ENCODE measurements at places on chromosomes 3 and 15.

DNA sequence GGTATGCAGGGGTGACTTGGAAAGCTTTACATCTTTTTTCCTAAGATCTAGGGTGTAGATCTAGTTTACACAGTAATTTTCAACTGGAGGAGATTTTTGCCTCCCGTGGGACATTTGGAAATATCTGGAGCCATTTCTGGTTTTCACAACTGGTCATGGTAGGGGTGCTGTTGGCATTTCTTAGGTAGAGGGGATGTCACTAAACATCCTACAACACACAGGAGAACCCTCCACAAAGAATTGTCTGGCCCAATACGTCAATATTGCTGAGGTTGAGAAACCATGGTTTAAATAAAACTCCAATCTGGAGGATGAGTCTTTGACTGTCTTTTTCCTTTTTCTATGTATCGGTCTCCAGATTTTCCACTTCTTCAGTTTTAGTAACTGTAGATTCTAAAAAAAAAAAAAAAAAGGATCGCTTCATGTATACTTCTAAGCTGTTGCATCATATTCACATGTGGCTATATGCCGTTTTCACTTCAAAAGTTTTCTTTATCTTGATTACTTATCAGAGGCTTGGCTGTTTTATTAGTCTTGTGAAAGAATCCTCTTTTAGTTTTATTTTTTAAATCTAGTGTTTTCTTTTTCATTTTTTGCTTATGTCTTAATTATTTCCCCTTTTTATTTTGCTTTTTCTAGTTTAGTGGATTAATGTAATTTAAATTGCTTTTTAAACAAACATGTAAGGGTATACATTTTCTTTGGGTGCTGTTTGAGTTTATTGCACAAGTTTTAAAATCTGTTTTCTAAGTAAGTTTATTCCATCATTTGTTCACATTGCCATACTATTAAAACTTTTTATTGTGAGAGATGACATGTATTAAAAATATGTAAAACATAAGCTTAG, 21.2 kb downstream of the UBE2Q2 start:
- DNase-seq = no peak

- DNase-seq = no peak
Measured at GRCh38 chr3:153513236-153513635, 351.2 kb downstream of the RAP2B start.

- no peak for DNase-seq
Measured at GRCh38 chr15:48242535-48242934, 36.4 kb downstream of the SLC12A1 start.

- DNase-seq = peak; percentile 24
Measured at GRCh38 chr3:149494022-149494758, 19.7 kb downstream of the TM4SF4 start.

GRCh38 chr15:74259292-74259648, 23.1 kb downstream of the CCDC33 start:
- DNase-seq = no peak

GRCh38 chr3:157318639-157319288, 117.9 kb upstream of the PTX3 start:
- DNase-seq = no peak

- DNase-seq = peak; percentile 65
Measured at GRCh38 chr15:101277038-101277822, at the start of gene SELENOS. TSS of gene SELENOS (minus strand) at chr15:101277485. CDS start at chr15:101277417, 68 bp downstream.

DNA sequence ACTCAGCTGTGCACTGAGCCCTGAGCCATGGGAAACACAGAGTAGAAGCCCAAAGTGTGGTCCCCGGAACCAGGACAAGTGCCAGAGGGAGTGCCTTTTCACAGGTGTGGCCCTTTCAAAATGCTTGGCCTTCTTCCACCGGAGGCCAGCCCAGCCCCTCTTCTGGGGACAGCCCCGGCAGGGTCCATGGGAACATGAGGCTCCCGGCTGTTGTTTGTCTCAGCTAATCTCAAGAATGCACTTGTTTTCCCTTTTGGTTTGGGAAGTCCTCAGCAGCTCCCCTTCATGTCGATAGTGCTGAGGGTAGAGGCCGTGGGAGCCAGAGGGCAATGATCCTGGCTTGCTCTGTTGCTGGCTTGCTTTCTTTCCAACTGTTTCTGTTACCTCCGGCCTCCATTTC, 91.1 kb upstream of the MRPS22 start:
- no peak for DNase-seq

GRCh38 chr3:23019596-23020300, 183.4 kb upstream of the UBE2E2 start:
- no peak for DNase-seq

- no peak for DNase-seq
Measured at GRCh38 chr3:8871306-8871705, 92.0 kb downstream of the RAD18 start.

DNA sequence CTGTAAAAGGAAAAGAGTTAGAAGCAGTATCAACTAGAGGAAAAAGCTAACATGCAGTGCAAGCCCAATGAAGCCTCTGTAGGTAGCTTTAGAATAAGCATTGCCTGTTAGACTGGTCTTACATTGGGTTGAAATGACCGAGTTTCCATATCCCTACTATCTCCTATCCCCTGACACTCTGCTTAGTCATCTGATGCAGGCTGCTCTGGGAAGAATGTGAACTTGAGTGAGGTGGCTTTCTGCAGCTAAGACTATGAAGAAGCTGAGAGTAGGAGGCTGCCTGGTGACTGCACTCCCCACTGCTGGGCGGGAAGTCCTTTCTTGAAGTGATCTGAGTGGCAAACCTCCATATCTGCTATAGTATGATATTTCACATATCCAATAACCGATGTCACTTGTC, 64.7 kb downstream of the OXSM start:
- DNase-seq = no peak

DNA sequence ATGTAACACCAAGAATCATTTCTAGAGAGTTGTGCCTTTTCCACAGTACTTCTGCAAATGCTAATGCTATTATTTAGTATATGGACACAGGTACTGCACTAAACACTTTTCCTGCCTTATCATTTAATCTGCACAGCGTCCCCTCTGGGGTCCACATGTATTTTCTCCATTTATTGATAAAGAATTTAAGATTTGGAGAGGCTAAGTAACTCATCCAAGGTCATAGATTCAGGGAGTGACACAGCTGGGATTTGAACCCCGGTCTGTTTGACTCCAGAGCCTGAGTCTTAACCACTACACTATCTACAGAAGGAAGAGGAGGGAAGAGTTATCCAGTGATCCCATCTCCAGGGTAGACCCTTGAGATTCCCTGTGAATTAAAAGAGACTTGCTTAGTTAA, 24.9 kb upstream of the TPRG1 start:
- DNase-seq = no peak

DNA sequence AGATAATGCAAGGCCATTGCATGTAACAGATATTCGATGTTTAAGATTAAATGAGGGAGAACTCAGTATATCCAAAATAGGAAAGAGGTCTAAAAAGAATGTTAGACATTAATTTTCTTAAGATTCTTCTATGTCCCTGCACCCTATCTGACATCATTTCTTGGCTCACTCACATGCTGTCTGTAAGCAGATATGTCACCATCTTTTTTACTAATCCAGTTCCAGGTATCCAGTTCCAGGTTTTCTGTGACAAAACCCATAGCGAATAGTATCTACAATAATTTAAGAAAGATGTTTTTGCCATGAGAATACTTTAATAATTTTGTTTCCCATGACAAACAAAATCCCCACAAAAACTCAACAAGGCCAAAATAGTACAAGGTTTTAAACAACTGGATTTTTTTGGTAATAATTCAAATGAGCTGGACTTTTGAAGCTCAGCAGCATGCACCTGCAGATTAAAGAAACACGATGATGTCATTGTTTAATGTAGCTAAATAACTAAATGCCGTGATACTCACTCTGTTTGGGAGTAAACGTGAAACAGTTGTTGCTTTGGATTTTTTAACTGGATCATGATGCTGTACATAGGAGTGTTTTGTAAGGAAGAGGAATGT, 867.6 kb downstream of the EPHA3 start:
- no peak for DNase-seq

DNA sequence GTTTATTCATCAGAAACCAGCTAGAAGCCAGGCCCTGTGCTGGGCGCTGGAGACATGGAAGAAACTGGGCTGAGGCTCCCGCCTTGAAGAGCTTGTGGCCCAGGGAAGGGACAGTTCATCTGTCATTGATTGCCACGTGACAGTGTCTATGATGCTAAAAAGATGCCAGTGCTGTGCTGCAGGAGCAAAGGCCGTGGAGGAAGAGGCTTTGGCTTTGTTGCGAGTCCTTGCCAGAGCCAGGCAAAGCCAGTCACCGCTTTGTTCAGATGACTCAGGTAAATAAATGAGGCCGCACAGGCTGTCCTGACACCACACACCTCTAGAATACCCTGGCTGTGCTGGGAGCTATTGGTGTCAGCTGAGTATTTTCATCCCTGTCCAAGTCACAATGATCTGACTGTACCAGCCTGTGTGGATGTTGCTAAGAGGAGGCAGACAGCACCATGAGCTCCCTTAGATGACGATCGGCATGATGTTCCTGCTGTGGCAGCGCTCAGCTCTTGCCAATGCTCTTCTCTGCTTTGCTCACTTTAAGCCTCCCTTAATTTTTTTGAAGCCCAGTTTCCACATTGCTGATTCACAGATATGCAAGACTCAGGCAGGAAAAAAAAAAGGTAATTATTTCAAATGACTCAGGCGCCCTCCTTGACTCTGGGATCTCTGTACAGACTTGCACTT, 77.5 kb downstream of the CCNL1 start:
- DNase-seq = no peak

GRCh38 chr3:174792864-174793263, 66.3 kb upstream of the NAALADL2 start:
- no peak for DNase-seq

DNA sequence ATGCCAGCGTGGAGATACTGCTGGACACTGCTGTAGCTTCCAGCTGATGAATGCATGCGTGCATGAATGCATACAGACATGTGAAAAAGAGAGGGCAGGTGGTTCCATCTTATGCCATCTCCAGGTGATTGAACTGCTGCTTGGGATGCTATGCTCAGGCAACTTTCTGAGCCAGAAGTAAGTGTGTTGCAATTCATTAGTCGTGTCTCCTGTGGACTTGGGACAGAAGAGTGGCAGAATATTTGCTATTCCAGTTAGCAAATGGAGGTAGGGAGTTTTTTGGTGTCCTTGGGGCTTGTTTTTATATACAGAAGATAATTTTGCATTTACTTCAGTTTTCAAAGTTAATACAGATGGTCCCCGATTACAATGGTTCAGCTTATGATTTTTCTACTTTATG, 33.3 kb downstream of the ANKDD1A start:
- DNase-seq = no peak

- DNase-seq = no peak
Measured at GRCh38 chr15:45378913-45379262, 544 bp upstream of the GATM start.

- DNase-seq = no peak
Measured at GRCh38 chr3:179244878-179245277, 6.0 kb downstream of the KCNMB3 start.

- DNase-seq = no peak
Measured at GRCh38 chr15:65926899-65927298, 57.6 kb downstream of the RAB11A start.

- no peak for DNase-seq
Measured at GRCh38 chr3:36146404-36146803, 233.9 kb upstream of the STAC start.

GRCh38 chr3:102451543-102451942, 16.7 kb downstream of the ZPLD1 start:
- no peak for DNase-seq

GRCh38 chr3:152419748-152420147, 151.0 kb downstream of the MBNL1 start:
- no peak for DNase-seq

- no peak for DNase-seq
Measured at GRCh38 chr15:100764778-100765466, 114.7 kb upstream of the ALDH1A3 start.

GRCh38 chr3:14509796-14510100, 30.4 kb downstream of the GRIP2 start:
- DNase-seq = no peak

All from NCI-H1930 (cell line).